Left ventricle myocardium inferior (tissue), 1 donor: ENCODE measurements at places on chromosomes 12 and 14. TPM values are rescaled to one million over a fixed set of nuclear protein-coding genes. Genes with fewer than 3 reads are reported as not detected.

DNA sequence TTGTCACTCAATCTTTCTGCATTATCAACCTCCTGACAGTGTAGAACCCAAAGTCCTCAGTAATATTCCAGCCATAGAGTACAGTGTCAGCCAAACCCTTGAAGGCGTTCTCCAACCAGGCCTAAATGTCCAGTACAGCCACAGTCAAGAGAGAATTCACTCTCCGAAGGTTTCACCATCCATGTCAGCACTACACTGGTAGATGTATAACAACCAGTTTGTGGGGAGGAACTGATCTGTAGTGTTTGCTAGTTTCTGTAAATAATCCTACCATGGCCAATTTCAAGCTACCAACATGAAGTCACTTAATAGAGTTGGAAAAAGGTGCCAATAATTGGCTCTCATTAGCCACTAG lies 456 bp upstream of the MDP1 start:
- no peak for DNase-seq

- no peak for DNase-seq
Observed at GRCh38 chr12:47711448-47711847, 5.6 kb upstream of the RPAP3 start.

DNA sequence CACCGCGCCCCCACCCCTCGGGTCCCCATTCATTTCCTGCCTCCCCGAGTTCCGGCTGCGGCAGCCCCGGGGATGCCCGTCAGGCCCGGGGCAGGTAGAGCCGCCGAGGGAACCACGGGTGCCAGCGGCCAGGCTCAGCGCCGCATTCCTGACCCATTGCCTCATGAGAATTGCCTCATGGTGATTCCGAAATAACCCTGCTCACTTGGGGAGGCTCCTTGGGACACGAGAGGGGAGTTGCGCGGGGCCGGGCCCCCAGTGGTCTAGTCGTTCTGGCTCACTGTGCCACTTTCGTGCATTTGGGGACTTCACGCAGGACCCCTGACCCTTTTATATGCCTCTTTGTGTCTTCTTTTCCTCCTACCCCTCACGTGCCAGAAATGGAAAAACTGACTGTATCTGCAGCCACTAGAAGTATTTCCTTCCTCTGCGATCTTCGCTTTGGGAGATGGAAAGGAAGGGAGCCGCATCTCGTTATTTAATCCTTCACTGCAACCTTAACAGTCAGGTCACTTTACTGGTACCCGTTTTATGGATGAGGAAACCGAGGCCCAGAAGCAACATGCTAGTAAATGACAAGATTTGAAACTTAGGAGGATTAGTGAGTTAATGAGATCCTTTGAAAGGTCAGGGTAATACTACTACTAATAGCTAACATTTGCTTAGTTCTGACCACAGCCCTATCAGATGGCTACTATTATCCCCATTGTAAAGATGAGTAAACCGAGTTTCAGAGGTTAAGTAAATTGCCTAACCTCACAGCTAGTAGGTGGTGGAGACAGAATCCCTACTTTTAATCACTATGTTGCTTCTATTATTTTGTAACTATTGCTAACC lies 768 bp downstream of the PTPN11 start:
- peak; percentile 63 for DNase-seq

DNA sequence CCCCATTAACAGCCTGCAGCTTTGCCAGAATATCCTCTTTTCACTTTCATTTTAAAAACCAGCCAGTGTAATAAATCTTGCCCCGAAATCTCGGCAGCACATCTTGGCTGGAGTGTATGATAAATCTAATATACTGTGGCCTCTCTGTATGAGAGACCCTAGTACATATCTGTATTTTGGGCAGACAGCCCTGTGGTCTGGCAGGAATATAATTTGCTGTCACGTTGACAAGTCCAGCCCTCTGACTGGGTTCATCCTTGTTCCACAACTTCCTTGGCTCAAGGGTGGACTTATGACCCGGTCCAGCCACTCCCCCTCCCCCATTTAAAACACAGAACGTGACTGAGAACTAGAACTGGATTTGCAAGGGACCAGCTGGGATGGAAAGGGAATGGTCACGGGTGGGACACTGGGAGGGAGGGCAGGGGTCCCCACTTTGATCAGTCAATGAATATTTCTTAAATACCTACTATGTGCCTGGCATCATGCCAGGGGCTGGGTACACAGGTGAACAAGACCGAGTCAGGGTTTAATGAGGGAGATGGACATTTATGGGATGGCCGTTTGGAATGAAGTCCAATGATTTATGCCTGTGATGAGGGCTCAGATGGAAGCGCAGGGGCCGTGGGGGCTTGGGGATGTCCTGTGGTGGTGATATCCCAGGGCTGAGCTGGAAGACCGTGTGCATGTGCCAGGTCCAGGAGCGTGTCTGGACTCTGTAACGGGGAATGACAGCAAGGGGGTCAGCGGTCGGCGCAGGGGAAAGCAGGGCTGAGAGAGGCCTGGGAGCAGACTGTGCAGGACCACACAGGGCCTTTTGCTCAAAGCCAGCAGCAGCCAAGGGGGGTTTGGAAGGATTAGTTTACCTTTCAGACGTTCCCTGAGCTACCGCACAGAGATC lies 190.5 kb downstream of the PHETA1 start:
- DNase-seq: no peak

DNA sequence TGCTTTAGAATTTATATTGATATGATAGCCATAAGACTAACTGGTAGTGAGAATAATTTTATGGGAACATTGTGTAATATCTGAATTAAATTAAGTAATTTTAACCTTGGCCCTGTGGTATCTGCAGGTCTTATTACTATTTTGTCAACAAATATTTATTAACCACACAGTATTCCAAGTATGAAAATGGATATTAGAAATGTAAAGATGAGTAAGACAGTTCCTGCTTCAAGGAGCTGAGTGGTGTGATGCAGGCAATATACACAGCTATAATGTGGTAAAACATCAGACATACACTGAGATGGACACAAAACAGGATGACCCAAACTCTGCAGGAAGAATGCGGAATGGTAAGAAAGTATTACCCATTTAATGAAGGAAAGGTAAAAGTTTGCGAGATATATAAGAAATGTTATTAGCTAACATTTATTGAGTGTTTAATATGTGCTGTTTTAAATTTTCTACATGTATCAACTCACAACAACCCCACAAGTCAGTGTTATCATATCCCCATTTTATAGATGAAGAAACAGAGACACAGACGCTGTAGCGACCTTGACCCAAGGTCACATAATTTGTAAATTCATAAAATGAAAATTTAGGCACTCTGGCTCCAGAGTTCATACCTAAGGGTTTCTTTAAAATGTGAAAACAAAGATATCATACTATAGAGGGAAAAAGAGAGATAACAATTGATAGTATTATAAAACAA lies 12.7 kb downstream of the ABCD2 start:
- DNase-seq: no peak

- DNase-seq: no peak
Observed at GRCh38 chr14:36505181-36505815, 14.7 kb downstream of the NKX2-1 start.

DNA sequence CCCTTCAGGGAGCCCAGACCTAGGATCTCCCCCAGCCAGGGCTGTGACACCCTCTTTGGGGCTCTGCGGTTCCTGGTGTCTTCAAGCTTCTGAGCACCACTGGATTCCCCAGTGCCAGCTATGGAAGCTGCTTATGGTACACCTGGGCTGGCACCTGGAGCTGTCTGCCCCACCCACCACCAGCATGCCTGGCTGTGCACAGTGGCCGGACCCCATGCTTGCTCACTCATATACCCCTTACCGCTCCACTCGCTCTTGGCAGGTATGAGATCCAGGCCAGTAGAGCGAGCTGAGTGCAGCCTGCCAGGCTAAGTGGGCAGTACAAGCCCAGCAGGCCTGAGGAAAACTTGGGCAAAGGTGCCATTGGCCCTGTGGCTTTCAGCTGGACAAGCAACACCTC lies 114.0 kb downstream of the DACT1 start:
- no peak for DNase-seq

- no peak for DNase-seq
Observed at GRCh38 chr12:98465505-98465904, 49.9 kb upstream of the TMPO start.

- DNase-seq: no peak
Observed at GRCh38 chr12:26768611-26769603, 64.1 kb downstream of the ITPR2 start.

The KLRK1 gene
- total RNA-seq: 0.36 TPM

The EIF2S3B gene
- total RNA-seq: 0.22 TPM

The ADAM20 gene
- 0.27 TPM for total RNA-seq

The FSCB gene
- not detected for total RNA-seq
